ENCODE measurements at places on chromosomes 6 and 20.
A peak's percentile ranks its signal among the peaks of the same experiment; 100 is the strongest.

DNA sequence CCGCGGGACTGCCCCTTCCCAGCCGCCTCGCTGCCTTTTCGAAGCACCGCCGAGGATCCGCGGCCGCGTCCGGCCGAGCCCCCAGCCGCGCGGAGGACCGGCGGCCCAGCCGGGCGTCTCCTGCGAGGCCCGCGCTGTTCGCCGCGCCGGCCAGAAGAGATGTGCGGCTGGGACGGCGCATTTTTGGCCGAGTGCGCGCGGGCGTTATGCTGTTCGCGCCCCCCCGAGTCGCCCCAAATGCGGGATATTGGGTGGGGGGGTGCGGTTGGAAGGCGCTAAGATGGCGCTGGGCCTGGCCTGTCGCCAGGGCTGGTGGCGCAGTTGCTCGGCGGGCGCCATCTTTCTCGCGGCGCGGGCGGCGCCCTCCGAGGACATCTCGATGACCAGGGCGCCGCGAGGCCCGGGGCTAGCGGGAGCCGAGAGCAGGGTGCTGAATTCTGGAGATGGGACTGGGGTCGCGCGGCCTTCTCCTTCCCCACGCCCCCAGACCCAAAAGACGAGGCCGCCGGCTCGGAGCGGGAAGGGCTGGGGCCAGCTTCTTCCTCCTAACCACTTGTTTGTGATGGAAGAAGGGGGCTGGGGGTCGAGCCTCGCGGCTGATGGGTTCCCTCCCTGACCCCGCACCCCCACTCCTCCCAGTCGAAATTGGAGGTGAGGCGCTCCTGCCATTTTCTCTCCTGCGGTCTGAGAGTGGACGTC is 1.5 kb downstream of the BICRAL start:
- peak; percentile 75 for DNase-seq

DNA sequence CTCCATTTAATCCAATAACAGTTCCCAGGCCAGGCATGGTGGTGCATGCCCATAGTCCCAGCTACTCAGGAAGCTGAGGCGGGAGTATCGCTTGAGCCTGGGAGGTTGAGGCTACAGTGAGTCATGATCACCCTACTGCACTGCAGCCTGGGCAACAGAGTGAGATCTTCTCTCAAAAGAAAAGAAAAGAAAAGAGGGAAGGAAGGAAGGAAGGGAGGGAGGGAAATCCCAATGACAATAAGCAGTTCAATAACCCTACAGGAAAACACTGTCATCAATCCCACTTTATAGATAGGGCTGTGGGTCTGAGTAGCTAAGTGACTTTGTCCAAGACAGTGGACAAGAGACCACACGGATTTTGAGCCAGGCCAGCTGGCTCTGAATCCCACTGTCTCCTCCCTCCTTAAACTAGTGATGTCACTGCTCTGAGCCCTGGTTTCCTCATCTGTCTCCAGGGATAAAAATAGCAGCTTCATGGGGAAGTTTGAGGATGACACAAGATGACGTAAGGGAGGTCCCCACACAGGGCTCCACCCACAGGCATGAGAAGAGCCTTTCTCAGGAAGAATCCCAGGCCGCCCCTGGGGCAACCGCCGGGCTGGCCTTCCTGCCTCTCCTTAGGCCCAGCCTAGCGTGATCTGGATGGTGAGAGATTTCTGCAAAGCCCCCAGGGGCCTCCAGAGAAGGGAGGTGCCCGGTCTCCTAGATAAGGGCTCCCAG is 7.2 kb upstream of the TRIB3 start:
- peak; percentile 26 for DNase-seq

DNA sequence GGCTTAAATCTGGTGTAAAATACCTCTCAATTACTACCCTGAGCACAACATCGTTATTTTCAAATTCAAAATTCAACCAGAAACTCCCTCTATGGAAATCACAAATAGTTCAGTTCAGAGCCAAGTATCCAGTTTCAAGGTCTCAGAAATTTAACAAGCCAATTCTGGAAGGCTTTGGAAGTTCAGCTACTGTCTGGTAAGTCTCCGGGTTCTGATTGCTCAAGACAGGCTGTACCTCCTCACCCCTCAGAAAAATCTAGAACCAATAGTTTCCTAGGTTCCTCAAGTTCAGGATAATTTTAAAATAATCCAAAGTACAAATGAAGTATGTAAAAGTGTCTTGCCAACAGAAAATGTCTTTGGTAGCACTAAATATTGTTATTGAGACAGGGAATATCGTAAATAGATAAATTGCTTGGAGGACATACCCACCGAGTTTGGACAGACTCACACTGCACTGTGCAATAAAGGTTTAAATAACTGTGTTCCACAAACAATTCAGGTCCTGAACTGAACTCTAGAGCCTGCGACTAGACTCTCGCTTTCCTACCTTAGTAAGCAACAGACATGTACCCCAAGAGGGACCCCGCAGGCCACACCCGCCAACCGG is 729 bp downstream of the ATG5 start:
- no peak for DNase-seq

- DNase-seq: no peak
Measured at GRCh38 chr20:60583741-60584140, 625.5 kb downstream of the CDH26 start.

DNA sequence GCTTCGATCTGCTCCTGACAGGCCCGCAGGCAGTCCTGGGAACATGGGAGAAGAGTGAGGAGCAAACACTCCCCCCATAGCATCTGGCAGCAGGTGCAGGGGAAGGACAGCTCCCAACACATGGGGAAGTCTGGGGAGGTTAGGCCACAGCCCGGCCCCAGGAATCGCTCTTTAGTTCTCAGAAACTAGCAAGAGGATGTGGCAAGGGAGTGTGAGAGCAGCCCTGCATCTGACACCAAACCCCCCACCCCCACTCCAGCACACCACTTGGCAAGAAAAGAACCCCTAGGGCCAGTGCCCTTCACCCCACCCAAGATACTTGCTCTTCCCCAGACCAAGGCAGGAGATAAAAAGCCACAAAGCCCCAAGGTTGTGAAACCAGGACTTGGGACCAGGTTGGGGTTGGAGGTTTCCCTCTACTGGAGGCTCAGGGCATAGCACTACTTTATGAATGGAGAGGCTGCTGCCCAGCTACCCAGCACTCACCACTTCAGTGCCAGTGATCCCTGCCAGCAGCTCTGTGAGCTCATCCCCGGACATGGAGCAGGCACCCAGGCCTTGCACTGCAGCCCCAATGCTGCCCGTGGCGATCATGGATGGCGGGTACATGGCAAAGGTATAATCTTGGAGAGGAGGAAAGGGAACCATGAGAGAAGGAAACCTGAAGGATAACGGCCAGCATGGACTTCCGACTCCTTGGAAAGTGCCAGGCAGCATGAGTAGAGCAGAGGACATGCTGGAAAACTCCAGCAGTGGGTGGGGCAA is 5.4 kb downstream of the CCND3 start:
- peak; percentile 82 for DNase-seq

- no peak for DNase-seq
Measured at GRCh38 chr6:76852776-76853175, 610.5 kb downstream of the HTR1B start.

GRCh38 chr6:73145690-73146089 is 79.6 kb downstream of the KHDC1L start:
- DNase-seq: no peak

DNA sequence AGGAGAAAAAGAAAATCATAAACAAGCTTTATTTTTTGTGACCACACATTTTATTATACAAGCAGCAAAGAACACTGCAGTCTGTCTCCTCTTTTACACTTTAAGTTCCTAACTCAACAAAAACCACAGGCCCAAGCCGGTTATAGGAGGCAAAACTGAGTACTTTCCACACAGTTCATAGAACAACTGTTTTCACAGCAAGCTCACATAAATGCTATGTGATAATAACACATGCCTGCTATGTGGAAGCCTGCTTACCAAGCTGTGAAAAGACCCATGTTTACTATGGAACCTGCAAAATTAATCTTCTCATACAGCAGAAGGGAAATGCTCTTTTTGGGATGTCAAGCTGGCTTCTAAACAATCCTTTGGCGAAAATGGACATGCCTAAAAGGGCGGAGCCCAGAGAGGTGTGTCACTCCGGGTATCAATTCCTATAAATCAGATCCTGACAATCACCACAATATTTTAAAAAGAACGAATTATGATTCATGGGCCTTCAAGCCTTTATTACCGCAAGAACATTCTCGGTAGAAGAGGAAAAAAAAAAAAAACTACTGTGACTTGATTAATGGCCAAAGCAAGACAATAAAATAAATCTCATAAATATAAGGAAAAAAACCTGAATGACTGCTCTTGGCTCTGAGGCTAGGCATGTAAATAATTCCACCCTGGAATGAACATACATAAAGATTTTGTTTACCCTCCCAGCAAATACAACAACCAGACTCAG is 2.6 kb downstream of the TRERF1 start:
- no peak for DNase-seq

DNA sequence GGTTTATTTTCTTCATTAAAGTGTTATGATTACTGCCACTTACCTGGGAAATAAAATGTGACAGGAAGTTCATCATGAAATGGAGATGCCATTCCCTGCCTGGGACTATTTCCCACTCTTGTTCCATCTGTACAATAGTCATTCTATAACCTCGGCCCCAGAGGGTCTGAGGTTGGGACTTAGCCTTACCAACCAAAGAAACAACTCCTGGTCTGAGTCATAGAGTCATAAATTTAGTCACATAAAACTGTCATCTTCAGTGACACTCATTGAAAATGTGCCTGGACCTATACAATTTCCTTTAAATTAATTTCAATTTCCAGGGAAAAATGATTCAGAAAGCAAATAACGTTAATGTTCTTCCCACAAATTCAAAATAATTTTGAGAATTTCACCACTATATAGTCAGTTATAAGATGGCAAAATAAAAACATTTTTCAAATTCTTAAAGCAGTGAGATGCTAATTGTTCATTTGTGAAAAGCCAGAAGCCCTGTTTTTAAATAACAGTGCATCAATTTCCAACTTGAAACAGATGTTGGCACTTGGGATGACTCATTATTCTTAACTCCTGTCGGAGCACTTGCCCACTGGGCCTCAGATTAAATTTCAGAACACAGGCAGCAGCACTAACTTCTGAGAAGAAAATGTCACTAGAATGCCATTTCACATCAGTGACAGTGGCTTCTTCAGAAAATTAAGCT is 201.2 kb upstream of the SMLR1 start:
- DNase-seq: no peak

DNA sequence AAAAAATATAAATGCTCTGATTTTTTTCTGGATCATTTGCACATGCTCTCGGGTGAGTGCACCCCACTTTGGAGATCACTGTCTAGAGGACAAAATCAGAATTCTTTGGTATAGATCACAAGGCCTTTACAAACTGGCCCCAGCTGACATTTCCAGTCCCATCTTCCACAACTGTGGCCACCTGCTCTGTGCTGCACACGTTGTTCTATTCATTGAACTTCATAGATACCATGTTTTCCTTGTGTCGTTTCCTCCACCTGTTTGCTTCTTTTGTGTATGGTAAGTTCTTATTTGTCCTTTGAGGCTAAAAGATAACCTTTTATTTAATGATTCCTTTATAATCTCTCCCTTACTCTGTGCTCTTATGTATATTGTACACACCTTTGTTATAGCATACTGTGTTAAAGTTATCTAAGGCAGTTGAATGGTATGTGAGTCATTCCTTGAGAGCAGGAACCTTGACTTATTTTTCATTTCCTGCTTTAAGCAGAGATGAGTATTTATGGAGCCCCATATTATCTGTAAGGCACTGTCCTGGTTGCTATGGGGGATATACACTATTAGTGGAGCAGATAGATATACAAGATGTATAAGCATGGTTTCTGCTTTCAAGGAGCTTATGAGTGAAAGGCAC is 12.0 kb upstream of the SLC17A5 start:
- DNase-seq: no peak

GRCh38 chr6:34523441-34524206 is 32.5 kb downstream of the SPDEF start:
- no peak for DNase-seq

DNA sequence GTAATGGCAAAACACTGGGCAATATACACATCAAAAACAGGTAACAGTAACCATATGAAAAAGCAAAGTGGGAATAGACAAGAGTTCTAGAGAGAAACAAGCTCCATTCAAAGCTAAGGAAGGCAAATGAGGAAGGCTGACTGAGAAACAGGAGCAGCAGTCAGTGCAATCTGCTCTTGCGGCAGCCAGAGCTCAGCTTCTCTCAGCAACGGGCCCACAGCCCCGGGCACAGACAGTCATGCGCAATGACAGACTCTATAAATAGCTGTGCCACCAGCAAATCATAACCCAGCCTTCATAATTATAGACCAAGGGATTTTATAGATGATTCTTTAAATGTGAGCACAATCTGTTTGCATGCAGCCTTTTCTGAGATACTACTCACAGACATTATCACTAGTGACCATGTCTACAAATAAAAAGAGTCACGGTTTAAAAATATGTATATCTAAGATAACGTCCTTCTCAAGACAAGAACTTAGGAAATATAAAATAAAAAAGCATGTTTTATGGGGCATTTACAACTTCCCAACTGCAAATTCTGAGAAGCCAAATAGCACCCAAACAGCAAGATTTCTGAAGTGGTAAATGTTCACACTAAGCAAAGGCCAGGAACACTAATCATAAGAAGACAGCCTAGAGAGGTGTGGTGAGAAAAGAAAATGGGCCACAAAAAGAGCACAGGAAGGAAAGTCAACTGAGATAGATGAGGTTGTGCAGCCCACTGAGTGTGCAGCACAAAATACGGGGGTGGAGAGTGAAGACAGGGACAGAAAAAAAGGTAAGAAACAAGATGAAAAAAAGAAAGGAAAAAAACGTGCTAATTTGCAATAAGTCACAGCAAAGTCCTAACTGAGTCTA is 39.9 kb upstream of the BEND6 start:
- DNase-seq: no peak

DNA sequence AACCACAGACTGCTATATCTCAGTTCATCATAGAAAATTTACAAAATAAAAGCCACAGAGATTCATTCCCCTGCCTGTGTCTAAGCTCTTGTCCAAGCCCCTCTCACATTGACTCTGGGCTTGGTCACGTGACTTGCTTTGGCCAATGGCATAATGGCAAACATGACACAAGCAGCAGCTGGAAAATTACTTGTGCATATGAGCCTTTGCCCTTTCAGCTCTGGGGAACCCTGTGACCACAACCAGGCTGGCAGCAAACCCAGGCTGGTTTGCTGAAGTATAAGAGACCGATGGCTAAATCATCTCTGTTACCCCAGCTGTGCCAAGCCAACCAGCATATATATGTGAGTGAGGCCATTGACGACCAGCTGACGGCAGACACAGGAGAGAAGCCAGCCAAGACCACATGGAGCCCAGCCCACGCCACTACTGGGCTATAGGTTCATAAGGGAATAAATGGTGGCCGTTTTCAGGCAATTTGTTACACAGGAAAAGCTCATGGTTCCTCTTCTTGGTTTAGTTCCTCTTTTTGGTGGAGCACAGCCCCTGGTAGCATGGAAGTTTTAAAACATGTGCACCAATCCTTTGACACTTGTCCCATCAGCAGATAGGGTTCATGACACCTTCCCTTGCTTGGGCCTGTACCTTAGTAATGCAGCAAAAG is 31.8 kb upstream of the RSPO4 start:
- no peak for DNase-seq

- DNase-seq: no peak
Measured at GRCh38 chr20:5356941-5357340, 40.2 kb upstream of the PROKR2 start.

- no peak for DNase-seq
Measured at GRCh38 chr6:103516336-103516735, 1343.4 kb downstream of the HACE1 start.

All from iPS-NIHi11 (cell line).